ENCODE measurements at places on chromosomes 12 and 14. TPM values are rescaled to one million over a fixed set of nuclear protein-coding genes. Genes with fewer than 3 reads are reported as not detected.

PLA2G1B gene
- total RNA-seq = not detected

GRCh38 chr14:31283578-31284252 lies 76.1 kb upstream of the HECTD1 start:
- DNase-seq = no peak

RPGRIP1 gene
- 0.16 TPM for total RNA-seq

GRCh38 chr12:32482226-32482625 lies 82.9 kb downstream of the FGD4 start:
- DNase-seq = no peak

- no peak for DNase-seq
Observed at GRCh38 chr12:48954841-48955501, 2.3 kb downstream of the ARF3 start.

DNA sequence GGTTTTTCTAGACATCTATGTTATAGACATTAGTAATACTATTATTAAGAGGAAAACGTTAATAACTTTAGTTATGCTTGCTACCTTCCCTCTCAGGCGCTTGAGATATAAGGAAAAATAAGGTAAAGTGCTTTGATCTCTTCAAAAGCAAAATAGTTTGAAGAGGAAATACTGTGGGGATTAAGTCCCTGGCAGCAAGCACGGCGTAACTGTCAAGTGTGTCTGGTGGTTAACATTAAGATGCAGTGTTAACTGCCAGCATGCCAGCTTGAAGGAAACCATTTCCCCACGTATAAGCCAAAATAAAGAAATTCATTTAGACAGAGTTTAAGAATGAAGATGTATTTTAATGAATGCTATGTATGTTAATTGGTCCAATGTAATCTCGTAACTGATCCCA lies 31.8 kb downstream of the PELI2 start:
- no peak for DNase-seq

GRCh38 chr12:6653987-6654386 lies 6.8 kb upstream of the ACRBP start:
- no peak for DNase-seq

GRCh38 chr14:23403908-23404307 lies 4.2 kb downstream of the MYH6 start:
- no peak for DNase-seq

DNA sequence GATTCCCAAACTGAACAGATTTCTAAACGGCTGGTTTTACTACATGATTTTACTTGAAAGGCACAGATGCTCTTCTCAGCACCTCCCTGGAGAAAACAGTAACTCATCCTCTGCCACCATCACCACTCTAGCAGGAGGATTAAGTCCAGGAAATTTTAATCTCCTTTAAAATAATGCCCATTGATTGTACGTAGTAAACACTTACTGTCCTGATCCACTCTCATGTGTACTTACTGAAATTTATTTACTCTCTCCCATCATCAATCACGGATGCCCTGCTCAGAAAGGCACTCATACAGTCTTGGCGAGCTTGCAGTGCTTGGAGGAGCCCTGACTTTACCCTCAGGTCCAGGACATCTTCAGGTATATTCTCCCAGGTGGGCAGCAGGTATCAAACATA lies 239.8 kb upstream of the EGLN3 start:
- no peak for DNase-seq

- no peak for DNase-seq
Observed at GRCh38 chr14:53180272-53181221, 27.4 kb upstream of the DDHD1 start.

DNA sequence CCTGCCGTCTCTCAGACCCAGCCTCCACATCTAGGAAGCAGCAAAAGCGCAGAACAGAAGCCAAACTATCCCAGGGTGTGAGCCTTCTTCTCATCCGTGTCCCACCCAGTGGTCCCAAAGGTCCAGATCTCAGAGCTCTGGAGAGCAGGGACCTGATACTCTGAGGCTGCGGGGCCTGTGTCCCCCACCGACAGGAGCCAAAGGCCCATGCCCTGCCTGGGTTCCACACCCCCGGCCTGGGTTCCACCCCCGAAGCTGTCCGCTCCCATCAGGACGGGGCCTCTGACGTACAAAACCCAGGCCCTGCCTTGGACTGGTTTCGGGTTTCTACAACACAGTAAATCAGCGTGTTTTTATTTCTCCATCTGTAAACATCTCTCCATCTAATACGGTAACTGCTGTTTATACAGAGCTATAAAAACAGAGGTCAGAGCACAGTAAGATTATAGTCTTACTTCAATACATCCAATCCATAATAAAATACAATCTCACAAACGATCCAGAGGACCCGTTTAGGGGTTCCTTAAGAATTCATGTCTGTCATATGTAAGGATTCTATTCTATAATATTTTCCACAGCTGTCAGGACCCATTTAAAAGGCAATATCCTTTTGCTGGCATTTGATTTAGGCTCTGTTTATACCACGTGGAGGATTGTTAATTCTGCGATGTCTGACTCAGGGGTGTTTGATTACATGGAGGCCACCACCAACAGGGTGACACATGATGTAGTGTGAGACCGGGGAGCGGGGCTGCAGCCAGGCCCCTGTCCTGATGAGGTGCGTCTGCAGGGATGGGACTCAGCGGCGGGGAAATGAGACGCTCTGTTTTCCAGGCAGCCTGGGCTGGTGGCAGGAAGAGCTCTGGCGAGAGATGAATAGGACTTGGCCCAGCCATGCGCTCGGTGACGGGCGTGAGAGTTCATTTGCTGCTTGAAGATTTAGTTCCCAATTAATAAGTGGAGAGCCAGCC lies 110.3 kb downstream of the DICER1 start:
- DNase-seq = no peak

- no peak for DNase-seq
Observed at GRCh38 chr12:53299101-53299453, 418 bp upstream of the MYG1 start.

DNA sequence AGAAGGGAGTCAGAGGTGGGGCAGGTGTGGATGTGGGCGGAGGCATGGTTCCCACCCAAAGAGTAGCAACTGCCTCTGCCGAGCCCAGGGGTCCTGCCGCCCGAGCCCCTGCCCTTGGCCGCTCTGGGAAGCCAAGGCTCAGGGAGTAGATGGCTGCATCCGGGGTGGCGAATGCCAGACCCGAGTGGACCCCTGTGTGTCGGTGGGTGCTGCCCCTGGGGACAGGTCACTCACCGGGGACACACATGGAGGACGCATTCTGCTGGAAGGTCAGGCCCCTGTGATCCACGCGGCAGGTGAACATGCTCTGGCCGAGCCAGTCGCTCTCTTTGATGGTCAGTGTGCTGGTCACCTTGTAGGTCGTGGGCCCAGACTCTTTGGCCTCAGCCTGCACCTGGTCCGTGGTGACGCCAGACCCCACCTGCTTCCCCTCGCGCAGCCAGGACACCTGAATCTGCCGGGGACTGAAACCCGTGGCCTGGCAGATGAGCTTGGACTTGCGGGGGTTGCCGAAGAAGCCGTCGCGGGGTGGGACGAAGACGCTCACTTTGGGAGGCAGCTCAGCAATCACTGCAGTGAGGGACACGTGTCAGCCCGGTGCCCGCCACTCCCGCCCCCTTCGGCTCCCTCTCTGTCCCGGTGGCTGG lies 329.0 kb downstream of the TMEM121 start:
- DNase-seq = no peak

IL25 gene
- not detected for total RNA-seq

STYK1 gene
- total RNA-seq = 6.7 TPM

- no peak for DNase-seq
Observed at GRCh38 chr14:44428231-44428945, 78.7 kb downstream of the FSCB start.

Measured in occipital lobe (tissue), 3 donors.